ENCODE measurements at places on chromosomes 12 and 14.

DNA sequence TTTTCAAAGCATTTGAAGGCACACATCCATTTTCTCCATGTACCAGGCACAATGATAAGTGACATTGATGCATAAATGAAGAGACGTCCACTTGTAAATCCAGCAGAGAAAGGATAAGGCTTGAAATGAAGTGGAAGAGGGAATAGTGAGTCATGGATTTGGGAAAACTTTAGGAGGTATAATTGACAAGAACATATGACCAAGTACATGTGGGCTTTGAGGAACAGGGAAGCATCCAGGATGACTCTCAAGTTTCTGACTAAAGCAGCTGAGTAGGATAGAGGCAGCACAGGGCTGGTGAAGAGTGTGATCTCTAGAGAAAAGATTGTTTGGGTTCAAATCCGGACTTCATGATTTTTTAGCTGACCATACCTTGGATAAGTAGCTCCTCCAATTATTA lies 43.6 kb upstream of the SYT1 start:
- no peak for DNase-seq

DNA sequence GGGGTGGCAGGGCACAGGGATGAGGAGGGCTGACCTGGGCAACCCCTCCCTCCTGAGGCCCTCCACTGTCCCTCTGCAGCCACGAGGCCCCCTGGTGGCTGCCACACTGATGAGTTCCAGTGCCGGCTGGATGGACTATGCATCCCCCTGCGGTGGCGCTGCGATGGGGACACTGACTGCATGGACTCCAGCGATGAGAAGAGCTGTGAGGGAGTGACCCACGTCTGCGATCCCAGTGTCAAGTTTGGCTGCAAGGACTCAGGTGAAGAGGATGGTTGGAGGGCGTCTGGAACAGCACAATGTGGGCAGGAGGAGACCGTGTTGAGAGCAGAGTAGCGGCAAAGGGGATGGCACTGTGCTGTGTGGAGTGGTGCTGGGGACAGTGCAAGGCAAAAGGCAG lies 25.7 kb upstream of the LRP1-AS start:
- DNase-seq = no peak

GRCh38 chr14:45906257-45906656 lies 653.3 kb upstream of the MIS18BP1 start:
- no peak for DNase-seq

GRCh38 chr14:94175011-94175745 lies 1.1 kb downstream of the PPP4R4 start:
- DNase-seq = no peak

GRCh38 chr12:127400221-127400620 lies 866.7 kb upstream of the TMEM132C start:
- no peak for DNase-seq
